Kidney capillary endothelial cell (primary cell): ENCODE measurements at places on chromosomes 5 and 9.
A peak's percentile ranks its signal among the peaks of the same experiment; 100 is the strongest.

GRCh38 chr9:30977965-30978364, 1406.5 kb upstream of the ACO1 start:
- DNase-seq, result no peak

GRCh38 chr5:150499437-150499956, 8.4 kb upstream of the NDST1 start:
- DNase-seq, result no peak

DNA sequence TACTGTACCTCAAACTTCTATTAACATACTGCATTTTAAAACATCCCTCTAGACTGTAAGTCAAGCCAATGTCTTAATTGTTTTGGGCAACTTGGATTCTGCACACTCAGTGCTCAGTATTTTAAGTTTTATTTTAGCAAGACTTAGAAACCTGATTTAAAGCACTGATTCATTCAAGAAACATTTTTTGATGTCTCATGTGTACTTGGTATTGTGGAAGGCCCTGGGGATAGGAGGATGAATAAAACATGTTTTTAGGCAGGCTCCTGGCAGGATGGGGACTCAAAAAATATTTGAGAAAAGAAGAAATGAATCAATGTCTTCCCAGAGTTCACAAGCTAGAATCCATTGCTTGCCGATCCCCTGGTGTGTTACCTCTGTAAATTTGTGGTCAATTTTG, 334.0 kb upstream of the PUM3 start:
- DNase-seq, result no peak

DNA sequence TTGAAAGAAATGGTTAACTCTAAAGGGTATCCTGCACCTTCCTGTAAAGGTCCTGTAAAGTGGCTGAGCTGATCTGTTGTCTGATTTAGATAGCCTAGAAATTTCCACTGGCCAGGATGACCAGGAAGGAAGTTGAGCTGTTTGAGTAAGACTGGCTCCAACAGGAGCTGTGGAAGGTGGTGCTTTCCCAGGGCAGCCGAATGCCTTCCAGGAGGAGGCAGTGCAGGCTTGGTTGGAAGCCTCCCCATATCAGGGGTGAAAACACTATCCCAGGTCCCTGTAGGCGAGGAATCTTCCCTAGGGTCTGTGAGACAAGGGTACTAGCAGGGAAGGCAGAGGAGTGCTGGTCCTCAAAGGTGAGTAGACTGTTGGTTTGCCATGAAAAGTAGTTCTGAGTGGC, 98.4 kb downstream of the LIX1 start:
- DNase-seq, result peak; percentile 65

GRCh38 chr5:69416180-69416579, 1.3 kb downstream of the MARVELD2 start:
- no peak for DNase-seq

DNA sequence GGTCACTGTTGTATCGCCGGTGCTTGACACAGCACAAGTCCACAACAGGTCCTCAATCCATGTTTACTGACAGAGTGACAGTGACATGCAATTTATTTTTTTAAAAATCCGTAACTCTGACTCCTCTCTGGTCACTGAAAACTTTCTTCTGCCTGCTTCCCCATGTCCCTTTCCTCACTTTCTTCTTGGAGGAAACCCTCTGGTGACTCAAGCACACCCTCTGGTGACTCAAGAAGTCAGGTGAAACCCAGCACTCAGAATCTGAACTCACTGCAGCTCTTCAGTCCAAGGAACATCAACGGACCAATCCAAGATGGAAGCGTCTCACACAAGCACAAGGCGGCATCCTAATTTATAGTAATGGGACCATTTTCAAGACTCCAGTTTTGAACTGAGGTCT, 245.9 kb downstream of the FSTL4 start:
- no peak for DNase-seq

GRCh38 chr9:13330396-13331004, 51.0 kb upstream of the MPDZ start:
- no peak for DNase-seq

GRCh38 chr5:60710362-60710761, 10.4 kb upstream of the DEPDC1B start:
- no peak for DNase-seq

DNA sequence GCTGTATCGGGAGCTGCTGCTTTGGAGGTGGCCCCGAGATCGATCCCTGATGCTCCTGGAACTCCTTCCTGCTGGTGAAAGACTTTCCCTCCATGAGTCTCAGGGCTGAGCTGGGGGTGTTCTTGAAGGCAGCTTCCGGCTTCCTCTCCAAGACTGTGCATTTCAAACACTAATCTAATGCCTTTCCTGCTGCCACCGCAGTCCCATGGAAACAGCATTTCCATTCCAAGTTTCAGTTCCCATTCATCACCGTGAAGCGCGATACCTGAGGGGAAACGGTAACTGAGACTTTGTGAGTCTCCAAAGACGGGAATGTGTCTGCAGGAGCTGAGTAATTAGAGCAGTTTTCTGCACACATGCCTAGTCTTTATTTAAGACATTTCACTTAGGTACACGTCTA, 230.1 kb downstream of the PAX5 start:
- no peak for DNase-seq

- DNase-seq, result no peak
Observed at GRCh38 chr9:110997847-110998246, 40.4 kb downstream of the LPAR1 start.

- no peak for DNase-seq
Observed at GRCh38 chr5:112349371-112349770, 69.7 kb downstream of the EPB41L4A start.

DNA sequence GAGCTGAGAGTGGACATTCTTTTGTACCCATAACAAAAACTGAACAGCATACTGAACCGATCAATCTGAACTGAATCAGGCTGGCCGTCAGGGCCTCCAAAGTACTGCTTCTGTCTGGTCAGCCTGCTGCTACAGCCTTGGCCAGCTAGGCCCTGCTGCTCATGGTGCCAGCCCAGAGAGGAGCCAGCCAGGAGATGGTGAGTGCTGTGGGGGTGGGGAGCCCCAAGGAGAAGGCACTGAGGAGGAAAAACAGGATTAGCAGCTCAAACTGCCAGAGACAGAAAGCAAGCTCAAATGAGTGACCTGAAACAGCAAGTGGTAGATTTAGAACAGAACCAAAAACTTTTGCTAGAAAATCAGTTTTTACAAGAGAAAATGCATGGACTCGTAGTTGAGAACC, 23.9 kb downstream of the SRP19 start:
- no peak for DNase-seq

GRCh38 chr5:124260921-124261515, 485.4 kb downstream of the ZNF608 start:
- DNase-seq, result no peak

DNA sequence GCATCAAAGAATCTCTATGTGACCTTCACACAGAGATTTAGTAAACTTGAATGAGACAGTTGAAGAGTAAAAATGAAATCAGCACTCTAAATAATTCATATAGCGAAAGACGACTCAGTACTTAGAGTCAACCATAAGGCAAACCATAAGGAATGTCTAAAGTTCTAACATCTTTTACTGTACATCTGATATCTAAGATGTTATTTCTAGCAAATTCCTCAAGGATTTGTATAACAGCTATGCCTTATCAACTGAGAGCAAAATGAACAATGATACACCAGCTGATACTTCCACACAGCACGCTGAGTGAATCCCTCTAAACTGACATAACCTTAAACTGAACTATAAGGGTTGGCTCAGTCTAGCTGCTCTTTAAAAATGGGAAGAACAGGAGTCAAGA, 760.3 kb downstream of the EFNA5 start:
- no peak for DNase-seq

- DNase-seq, result peak; percentile 56
Observed at GRCh38 chr5:126865299-126865698, 88.4 kb downstream of the LMNB1 start.

GRCh38 chr9:128175102-128175563, 15.1 kb downstream of the BBLN start:
- no peak for DNase-seq

- no peak for DNase-seq
Observed at GRCh38 chr5:131355971-131356528, 92.2 kb downstream of the CDC42SE2 start.

DNA sequence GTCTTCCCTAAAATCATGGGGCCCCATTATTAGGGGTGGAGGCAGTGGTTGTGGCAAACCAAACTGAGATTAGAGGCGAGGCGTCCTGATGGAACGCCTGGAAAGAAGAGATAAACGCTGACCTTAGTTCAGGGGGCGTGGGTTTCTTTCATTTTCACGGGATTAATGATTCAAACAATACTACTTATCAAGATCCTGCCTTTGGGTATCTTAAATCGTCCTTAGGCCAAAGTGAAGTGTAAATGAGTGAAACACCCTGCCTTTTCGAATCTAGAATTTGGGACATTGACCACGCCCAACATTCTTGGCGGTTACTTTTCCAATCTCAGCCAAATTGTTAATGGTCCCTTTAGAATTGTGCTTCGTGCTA, 1.0 kb upstream of the UBTD2 start:
- no peak for DNase-seq

DNA sequence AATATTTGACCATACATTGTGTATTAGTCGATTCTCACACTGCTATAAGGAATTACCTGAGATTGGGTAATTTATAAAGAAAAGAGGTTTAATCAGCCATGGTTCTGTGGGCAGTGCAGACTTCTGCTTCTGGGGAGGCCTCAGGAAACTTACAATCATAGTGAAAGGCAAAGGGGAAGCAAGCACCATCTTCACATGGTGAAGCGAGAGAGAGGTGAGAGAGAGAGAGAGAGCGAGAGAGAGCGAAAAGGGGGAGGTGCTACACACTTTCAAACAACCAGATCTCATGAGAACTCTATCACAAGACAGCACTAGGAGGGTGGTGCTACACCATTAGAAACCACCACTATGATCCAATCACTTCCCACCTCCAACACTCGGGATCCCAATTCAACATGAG, 4.1 kb upstream of the GRAMD2B start:
- DNase-seq, result no peak

GRCh38 chr5:125564317-125564975, 818.0 kb upstream of the ZNF608 start:
- no peak for DNase-seq

GRCh38 chr5:151799407-151799806, 27.7 kb downstream of the G3BP1 start:
- no peak for DNase-seq

- no peak for DNase-seq
Observed at GRCh38 chr9:73104342-73104741, 47.3 kb upstream of the ANXA1 start.

- no peak for DNase-seq
Observed at GRCh38 chr5:172266071-172266675, 17.4 kb downstream of the UBTD2 start.

- no peak for DNase-seq
Observed at GRCh38 chr9:15369238-15369637, 53.4 kb upstream of the SNAPC3 start.

DNA sequence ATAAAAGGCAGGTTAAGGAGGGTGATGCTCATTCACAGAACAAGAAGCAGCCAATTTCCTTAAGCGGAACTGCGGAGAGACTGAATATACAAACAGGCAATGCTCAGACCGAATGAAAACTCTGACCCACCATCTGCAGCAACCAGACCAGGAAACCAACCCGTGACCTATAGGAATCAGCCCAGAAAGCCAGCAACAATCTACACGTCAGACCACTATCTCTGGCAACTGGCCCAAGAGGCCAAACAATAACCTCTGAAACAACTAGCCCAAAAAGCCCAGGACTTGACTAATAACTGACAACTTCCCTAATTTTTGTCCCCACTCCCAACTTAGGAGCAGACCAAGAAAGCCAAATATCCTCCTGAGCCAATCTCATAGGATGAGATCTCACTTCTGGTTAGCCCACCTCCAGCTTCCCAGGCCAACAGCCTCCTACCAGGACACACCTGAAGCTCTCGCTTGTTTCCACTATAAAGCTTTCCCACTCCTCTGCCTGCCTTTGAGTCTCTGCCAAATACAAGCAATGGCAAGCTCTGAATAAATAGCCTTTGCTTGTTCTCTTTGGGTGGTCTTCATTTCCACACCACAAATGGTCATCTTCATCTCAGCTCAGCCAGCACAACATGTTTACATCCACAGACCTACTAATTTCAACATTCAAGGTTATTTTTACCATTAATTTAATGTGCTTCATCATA, 168.5 kb downstream of the HSD17B3 start:
- DNase-seq, result no peak

DNA sequence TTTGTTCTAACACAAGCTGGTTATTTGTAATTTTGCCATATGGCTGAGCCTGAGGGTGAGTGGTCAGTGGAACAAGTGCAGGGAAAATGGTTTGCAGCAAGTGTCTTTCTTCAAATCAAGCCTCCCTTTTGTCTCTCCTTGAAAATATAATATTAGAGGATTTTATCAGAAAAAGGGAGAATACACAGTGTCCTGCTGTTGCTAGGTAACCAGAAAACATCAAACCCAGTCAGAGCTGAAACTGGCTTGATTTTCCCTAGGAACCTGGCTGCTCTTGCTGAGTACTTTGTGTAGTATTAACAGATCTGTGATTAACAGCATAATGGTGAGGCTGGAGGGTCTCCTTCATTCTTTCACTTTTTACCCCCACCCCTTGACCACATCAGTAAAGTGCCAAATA, 314.0 kb downstream of the ARHGEF28 start:
- no peak for DNase-seq

DNA sequence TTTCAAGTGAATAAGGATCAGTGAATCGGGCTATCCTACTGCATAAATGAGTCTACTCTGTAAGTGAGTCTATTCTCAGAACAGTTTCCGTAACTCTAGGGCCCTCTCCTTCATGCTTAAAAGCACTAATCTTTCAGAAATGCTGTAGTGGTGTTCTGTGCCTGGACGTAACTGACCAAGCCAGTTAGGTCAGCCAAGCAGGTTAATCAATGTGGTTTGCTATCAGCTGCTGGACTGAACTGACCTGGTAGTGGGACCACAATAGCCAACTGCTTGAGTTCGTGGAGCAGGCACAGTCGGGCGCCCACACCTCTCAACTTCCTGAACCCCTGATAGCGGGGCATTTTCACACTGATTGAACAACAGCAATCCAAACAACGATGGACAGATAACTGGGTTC, 6.8 kb downstream of the SLC1A3 start:
- no peak for DNase-seq

GRCh38 chr9:35609001-35609819, 4.1 kb downstream of the TESK1 start:
- no peak for DNase-seq

GRCh38 chr9:89606049-89606623, 1.3 kb downstream of the GADD45G start:
- DNase-seq, result peak; percentile 86
